Activated naive CD8-positive, alpha-beta T cell treated with anti-CD3 and anti-CD28 coated beads, Interleukin-2, amount 10 ng/mL, durations not matched to agents 7 days and 5 days (primary cell): ENCODE measurements at places on chromosomes 6 and 20.

- no peak for DNase-seq
- no peaks in the 10 kb centered on the region for H3K4me1 ChIP-seq
- H3K4me3 ChIP-seq, result no peak overlapping the region
Observed at GRCh38 chr6:136499370-136499769, 50.9 kb downstream of the MAP7 start.

DNA sequence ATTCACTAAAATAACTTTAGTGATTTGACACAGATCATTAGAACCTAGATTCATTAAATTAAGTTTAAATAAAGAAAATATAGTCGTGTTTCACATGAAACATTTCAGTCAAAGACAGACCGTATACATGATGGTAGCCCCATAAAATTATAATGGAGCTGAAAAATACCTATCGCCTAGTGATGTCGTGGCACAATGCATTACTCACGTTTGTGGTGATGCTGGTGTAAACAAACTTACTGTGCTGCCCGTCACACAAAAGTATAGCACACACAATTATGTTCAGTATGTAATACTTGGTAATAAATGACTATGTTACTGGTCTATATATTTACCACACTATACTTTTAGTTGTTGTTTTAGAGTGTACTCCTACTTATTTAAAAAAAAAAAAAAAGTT, 17.3 kb downstream of the DST start:
- peaks cover 5% of the 10 kb centered on the region for H3K27me3 ChIP-seq
- no peaks in the 10 kb centered on the region for H3K4me1 ChIP-seq
- H3K27ac ChIP-seq, result no peak overlapping the region
- no peak for DNase-seq
- no peak overlapping the region for H3K4me3 ChIP-seq

DNA sequence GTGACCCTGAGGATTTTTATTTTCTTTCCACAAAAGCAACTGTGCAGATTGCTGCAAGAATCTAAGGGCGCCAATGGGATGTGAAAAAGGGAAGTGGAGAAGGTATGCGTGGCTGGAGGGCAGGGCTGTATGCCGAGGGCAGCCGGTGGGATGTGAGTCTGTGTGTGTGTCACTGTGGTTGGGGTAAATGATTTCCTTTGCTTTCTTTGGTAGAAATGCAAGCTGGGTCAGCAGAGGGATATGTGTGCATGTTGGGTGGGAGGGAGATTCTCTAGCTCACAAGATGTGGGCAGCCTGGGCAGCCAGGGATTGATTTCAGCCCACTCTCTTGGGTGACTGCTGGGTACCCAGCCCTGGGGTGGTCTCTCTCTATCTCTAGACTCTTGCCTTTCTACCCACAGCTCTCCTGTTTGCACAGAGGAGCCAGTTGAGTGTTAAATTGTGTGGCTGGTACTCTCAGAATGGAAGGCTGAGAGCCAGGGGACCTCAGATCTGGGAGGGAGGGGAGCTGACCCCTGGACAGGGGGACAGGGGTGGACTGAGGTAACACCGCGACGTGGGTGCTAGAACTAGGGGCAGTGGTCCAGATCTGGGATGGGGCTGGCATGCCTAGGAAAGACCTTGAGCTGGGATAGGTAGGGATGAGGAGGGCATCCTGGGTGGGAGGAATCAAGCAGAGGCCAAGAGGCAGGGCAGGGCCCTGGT, 136.8 kb upstream of the RNF24 start:
- H3K4me3 ChIP-seq, result no peak overlapping the region
- no peak for DNase-seq
- H3K27me3 ChIP-seq, result peaks cover 40% of the 10 kb centered on the region

- no peaks in the 10 kb centered on the region for H3K27me3 ChIP-seq
- H3K36me3 ChIP-seq, result peaks cover 40% of the 10 kb centered on the region
- H3K27ac ChIP-seq, result no peak overlapping the region
- H3K4me1 ChIP-seq, result peaks cover 9% of the 10 kb centered on the region
- DNase-seq, result no peak
Observed at GRCh38 chr20:35854713-35855348, 83.0 kb downstream of the PHF20 start.

DNA sequence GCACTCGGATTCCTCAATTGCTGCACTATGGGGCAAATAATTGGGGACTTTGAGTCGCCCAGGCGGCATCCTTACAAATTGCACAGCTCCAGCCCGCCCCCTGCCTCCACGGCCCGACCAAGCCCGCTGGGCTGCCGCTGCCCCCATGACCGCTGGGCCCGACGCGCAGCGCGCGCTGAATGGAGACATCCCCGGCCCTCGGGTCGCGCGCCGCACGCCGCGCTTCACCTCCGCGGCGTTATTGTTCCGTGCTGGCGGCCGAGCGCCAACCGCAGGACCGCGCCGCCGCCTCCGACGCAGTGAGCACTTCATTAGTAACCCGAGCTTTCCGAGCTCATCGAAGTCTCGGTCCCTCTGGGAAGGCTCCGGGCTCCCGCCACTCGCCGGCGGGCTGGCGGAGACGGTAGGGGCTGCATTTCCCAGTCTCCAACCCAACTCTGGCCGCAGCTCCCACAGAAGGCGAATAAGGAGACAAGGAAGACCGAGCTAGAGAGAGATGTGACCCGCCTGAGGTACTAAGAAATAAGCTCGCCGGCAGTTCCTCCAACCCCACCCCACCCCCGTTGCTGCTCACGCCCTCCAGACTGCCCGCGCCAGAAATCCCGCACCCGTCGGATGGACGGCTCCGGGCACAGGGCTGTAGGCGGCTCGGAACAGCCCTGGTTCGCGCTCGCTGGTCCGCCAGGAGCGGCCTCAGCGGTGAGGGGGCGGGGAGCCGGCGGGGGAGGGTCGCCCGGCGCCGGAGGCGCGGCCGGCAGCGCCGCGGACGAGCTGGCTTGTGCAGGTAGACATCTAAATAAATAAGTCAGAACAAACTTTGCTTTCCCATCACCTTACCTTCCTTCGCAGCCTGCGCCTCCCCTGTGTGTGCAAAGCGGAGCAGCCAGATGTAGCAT, 703 bp downstream of the EPHA7 start:
- H3K4me3 ChIP-seq, result peak overlapping the region; percentile 80
- DNase-seq, result peak; percentile 34
- H3K36me3 ChIP-seq, result no peaks in the 10 kb centered on the region
- H3K4me1 ChIP-seq, result peaks cover 17% of the 10 kb centered on the region
- no peak overlapping the region for H3K27ac ChIP-seq

- no peaks in the 10 kb centered on the region for H3K36me3 ChIP-seq
- H3K27me3 ChIP-seq, result no peaks in the 10 kb centered on the region
- H3K4me3 ChIP-seq, result no peak overlapping the region
- H3K4me1 ChIP-seq, result no peaks in the 10 kb centered on the region
- H3K27ac ChIP-seq, result no peak overlapping the region
Observed at GRCh38 chr6:168123165-168123911, 44.3 kb upstream of the FRMD1 start.

- H3K4me3 ChIP-seq, result peak within 1 kb of the TSS; percentile 63
- peaks cover 6% of the 10 kb centered on the region for H3K4me1 ChIP-seq
- peaks cover 50% of the 10 kb centered on the region for H3K27me3 ChIP-seq
Observed at GRCh38 chr6:123803504-123804013, at the start of gene NKAIN2. NKAIN2 (plus strand) TSS chr6:123803865.

- no peaks in the 10 kb centered on the region for H3K27me3 ChIP-seq
- H3K36me3 ChIP-seq, result peaks cover 33% of the 10 kb centered on the region
- no peak for DNase-seq
- H3K4me1 ChIP-seq, result peaks cover 58% of the 10 kb centered on the region
Observed at GRCh38 chr20:17662333-17663039, 19.6 kb downstream of the RRBP1 start.

GRCh38 chr6:66771626-66772025, 1064.6 kb upstream of the EYS start:
- no peaks in the 10 kb centered on the region for H3K4me1 ChIP-seq
- H3K4me3 ChIP-seq, result no peak overlapping the region
- no peak for DNase-seq
- H3K27me3 ChIP-seq, result no peaks in the 10 kb centered on the region
- no peak overlapping the region for H3K27ac ChIP-seq

DNA sequence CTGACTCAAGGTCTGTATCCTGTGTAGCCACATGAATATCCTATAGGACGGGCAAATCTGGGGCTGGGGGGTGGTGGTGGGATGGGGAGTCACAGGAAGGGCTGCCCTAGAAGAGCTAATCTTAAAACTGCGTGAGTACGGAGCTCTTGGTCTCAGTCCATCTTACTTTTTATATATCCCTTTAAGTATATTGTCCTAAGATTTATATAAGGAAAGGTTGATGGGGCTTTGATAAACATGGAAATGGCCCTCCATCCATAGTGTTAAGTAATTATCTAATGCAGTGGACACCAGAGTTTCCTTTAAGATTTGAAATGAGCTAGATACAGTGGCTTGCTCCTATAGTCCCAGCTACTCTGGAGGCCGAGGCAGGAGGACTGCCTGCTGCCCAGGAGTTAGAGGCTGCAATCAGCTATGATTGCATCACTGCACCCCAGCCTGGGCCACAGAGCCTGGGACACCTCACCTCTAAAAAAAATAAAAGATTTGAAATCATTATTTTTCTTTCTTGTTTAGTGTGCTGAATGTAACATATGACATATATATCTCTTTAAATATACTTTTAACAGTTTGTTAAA, 24.2 kb upstream of the DYNLRB1 start:
- H3K36me3 ChIP-seq, result peaks cover 47% of the 10 kb centered on the region
- no peak for DNase-seq
- no peaks in the 10 kb centered on the region for H3K27me3 ChIP-seq
- no peak overlapping the region for H3K27ac ChIP-seq
- H3K4me3 ChIP-seq, result no peak overlapping the region
- H3K4me1 ChIP-seq, result no peaks in the 10 kb centered on the region

GRCh38 chr6:41028561-41029412, 10.2 kb downstream of the UNC5CL start:
- H3K27me3 ChIP-seq, result no peaks in the 10 kb centered on the region
- no peaks in the 10 kb centered on the region for H3K36me3 ChIP-seq
- peak overlapping the region; percentile 85 for H3K27ac ChIP-seq
- peaks cover 20% of the 10 kb centered on the region for H3K4me1 ChIP-seq
- peak overlapping the region; percentile 97 for H3K4me3 ChIP-seq
- peak; percentile 44 for DNase-seq

DNA sequence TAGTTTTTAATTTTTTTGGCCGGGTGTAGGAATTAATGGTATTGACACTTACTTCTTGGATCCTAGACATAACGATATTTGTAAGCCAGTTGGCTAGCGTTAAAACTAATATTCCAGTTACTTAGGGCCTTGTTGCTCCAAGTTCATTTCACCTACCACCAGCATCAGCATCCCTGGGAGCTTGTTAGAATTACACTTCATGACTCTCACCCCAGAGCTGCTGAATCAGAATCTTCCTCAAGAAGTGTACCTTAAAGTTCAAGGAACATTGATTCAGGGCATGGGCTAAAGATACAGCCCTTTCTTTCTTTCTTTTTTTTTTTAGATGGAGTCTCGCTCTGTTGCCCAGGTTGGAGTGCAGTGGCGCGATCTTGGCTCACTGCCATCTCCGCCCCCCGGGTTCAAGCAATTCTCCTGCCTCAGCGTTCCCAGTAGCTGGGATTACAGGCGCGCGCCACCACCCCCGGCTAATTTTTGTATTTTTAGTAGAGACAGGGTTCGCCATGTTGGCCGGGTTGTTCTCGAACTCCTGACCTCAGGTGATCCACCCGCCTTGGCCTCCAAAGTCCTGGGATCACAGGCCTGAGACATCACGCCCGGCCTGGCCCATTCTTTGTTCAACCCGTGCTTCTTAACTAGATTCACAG, 1.1 kb downstream of the SLX4IP start:
- peaks cover 26% of the 10 kb centered on the region for H3K4me1 ChIP-seq
- no peak overlapping the region for H3K27ac ChIP-seq
- no peak for DNase-seq
- H3K36me3 ChIP-seq, result peaks cover under 1% of the 10 kb centered on the region

- no peaks in the 10 kb centered on the region for H3K36me3 ChIP-seq
- DNase-seq, result no peak
- no peak overlapping the region for H3K4me3 ChIP-seq
- no peaks in the 10 kb centered on the region for H3K27me3 ChIP-seq
- H3K4me1 ChIP-seq, result no peaks in the 10 kb centered on the region
Observed at GRCh38 chr6:11869672-11870340, 91.2 kb upstream of the ADTRP start.

GRCh38 chr20:46400253-46400652, 6.2 kb downstream of the ELMO2 start:
- peaks cover 19% of the 10 kb centered on the region for H3K36me3 ChIP-seq
- H3K27me3 ChIP-seq, result no peaks in the 10 kb centered on the region
- peaks cover 61% of the 10 kb centered on the region for H3K4me1 ChIP-seq
- DNase-seq, result no peak

DNA sequence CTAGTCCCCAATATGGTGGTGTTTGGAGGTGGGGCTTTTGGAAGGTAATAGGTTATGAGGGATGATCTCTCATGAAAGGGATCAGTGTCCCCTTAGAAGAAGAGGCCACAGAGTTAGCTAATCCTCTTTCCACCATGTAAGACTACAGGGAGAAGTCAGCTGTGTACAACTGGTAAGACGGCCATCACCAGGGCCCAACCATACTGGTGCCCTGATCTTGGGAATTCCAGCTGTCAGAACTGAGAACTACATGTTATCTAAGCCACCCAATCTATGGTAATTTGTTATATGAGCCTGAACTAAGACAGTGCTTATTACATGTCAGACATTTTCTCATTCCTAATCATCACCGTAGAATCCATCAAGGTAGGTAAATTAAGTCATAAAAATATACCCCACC, 77.7 kb upstream of the ZNF217 start:
- no peak for DNase-seq
- H3K4me1 ChIP-seq, result peaks cover 1% of the 10 kb centered on the region
- H3K27me3 ChIP-seq, result no peaks in the 10 kb centered on the region
- H3K36me3 ChIP-seq, result no peaks in the 10 kb centered on the region

DNA sequence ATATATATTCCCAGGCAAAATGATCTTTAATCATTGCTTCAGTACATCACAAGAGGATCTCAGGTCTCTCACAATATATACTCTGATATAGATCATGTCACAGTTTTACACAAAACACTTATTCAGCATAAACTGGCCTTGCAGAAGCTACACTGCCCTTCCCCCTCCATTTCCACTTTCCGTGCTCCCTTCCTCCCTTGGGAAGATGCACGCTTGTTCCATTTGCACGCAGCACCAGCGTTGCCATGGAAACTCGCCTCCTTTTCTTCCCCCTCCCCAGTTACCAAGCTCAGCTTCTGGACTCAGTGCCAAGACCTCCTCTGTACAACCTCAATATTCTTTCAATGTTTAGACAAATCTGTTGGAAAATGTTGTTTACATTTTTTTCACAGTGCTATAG, 154.6 kb downstream of the RFPL4B start:
- no peaks in the 10 kb centered on the region for H3K36me3 ChIP-seq
- no peak overlapping the region for H3K4me3 ChIP-seq
- no peak for DNase-seq
- H3K27me3 ChIP-seq, result no peaks in the 10 kb centered on the region
- H3K4me1 ChIP-seq, result no peaks in the 10 kb centered on the region

- no peaks in the 10 kb centered on the region for H3K36me3 ChIP-seq
- no peak for DNase-seq
- no peaks in the 10 kb centered on the region for H3K4me1 ChIP-seq
- no peak overlapping the region for H3K4me3 ChIP-seq
Observed at GRCh38 chr6:68052234-68052633, 582.8 kb upstream of the ADGRB3 start.
